ENCODE measurements at places on chromosomes 13 and 19.

DNA sequence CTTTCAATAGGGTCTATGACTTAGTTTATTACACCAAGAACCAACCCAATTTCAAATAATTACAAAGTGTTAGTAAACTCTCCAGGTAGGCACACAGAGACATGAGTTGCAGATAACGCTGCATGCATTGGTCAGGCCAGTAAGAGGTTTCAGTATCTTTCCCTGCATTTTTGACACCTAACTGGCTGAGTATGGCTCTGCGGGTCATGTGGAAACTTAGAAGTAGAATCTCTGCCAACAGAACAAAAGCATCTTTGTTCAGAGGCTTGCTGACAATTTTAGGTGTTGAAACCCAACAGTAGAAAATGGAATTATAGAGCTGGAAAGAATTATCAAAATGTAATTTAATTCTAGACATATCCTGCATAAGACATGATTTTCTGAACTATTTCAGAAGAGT lies 25.3 kb downstream of the HTR2A start:
- peak; percentile 32 for DNase-seq

GRCh38 chr13:26442541-26442940 lies 114.9 kb upstream of the WASF3 start:
- DNase-seq = peak; percentile 15

GRCh38 chr19:7456964-7457541 lies 31.8 kb downstream of the PEX11G start:
- DNase-seq = no peak

- no peak for DNase-seq
Observed at GRCh38 chr13:113116206-113116800, 6.3 kb upstream of the F10 start.

DNA sequence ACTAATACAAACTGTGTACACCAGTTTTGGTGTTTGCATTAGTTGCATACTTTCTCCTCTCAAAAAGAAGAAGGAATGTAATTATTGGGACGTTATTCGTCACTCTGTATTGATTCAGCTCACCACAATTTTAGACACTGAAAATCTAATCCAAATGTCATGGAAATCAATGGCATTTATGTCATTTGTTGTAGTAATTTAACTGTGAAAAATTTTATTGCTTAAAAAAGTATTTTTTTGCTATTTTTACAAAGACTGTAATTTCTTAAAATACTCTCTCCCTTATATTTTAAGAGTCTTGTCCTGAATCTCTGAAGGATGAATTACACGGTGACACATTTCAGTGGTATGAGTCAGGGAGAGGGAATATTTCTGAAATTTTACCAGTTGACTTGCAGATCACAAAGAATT lies 2117.6 kb downstream of the PCDH9 start:
- peak; percentile 59 for DNase-seq

DNA sequence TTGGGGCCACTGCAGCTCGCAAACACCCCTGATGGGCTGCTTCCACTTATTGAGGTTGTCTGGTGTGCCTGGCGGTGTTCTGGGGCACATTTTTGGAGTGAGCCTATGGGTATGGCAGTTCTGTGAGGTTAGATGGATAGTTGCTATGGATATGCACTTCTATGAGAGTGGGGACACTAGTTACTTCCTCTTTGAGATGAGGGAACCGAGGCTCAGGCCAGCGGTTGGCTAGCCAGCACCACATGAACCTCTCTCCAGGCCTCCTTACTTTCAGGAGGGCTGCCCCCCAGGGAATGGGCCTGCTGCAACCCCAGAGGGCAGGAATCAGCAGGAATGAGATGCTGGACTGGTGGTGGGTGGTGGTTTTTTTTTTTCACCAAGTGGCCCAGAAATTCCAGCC lies 13.5 kb upstream of the PRR19 start:
- DNase-seq = no peak

DNA sequence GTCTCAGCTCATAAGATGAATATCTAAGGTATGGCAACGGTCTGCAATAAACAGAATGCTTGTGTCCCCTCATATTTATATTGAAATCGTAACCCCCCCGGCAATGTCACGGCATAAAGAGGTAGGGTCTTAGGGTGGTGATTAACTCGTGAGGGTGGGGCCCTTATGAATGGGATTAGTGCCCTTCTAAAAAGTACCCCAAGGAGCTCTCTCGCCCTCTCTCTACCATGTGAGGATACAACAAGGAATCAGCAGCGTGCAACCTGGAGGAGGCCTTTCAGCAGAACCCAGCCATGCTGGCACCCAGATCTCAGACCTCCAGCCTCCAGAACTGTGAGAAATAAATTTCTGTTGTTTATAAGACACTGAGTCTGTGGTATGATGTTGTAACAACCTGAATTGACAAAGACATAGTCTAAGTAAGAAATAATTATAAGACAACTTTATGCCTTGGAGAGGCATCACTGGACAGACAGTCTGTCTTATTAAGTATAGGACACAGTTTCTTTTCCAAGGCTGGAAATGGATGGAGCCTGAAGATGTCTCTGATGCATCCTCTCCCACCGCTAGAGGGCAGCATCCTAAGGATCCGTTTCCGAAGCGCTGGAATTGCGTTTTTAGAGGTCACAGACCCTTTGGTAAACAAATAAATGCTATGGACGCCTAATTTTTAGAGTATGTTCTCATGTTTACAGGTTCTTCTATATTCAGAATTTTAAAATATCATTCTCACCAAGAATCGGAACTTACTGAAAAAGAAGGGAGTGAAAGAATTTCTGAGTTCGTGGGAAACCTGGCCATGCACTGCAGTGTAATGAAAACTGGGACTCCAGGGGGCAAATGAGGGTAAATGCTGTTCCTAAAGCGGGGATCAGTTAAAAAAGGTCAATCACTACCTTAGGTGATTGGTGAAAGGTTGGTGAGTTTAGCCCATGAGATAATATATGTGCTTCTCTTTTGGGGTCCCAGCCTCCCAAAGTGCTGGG lies 13.3 kb upstream of the LEUTX start:
- DNase-seq = peak; percentile 52

DNA sequence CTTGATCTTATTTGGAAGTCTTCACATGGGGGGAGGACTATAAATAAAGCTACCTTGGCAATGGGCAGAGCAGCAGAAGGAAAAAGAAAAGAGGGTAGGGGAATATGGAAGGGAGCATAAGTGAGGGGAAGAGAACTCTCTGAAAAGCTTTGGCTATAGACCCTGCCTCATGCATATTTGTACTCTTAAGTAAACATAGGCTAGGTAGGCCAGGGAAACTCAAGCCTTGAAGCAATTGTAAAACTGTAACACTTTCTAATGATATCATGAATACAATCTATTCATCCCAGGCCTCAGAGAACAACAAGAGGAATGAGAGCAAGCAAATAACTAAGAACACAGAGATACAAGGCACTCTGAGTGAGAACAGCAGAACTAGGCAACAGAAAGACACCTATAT lies 20.4 kb downstream of the MYCBP2 start:
- no peak for DNase-seq

DNA sequence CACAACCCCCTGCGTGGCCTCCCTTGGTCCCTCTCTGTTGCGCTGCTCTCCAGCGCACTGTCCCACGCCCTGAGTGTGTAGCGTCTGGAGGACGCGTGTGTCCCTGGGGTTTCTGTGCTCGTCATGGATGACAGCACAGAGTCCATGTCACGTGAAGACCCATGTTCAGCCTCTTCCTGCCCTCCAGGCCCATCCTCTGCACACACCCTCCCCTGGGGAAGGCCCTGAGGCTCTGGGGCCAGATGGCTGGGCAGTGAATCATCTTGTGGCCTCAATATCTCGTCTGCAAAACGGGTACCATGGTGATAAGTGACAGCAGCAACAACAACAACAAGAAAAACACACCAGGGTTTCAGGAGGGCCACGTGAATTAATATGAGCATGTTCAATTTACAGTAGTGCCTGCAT lies 71.5 kb upstream of the ARHGEF7 start:
- peak; percentile 33 for DNase-seq

DNA sequence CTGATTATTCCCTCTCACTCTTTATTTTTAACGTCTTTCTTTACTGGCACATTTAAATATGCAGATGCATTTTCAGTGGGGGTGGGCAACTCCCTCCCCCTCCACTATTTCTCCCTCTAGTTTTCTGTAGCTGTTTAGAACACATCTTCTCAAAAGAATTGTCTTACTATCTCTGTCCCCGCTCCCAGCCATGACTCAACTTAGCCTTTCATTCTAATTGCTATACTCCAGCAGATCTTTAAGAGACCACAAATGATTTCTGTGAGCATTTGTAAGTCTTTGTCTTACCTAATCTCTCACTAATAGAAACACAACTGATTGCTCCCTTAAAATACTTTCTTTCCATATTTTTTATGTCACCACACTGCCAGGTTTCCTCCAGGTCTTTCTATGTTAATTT lies 350.9 kb downstream of the SPRY2 start:
- DNase-seq = no peak

DNA sequence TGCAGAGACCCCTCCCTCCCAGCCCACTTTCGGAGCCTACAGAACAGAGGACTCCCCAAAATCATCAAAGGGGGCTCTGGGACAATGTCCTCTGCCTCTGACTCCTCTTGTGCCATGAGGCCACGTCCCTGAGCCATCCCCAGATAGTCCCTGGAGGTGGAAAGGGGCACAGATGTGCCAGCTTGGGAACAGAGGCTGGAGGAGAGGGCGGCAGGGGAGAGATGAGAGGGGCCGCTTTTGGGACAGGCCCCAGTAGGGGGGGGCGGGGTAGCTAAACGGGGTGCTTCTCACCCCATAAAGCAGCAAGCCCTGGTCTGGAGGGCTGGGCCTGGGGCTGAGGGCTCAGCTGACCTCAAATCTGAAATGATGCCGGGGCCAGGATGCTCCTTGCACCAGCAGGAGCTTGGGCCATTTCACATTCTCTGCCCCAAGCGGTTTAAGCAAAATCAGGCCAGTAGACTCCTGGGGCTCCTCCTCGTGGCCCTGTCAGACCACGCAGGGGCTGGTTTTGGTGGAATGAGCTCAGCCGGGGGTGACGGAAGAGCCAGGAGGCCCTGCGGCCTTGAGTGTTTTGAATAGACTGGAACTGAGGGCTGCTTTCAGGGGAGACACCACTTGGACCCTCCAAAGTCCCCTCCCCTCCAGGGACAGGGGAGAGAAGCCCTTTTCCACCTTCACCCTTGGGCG lies 27.1 kb downstream of the ONECUT3 start:
- DNase-seq = peak; percentile 33

DNA sequence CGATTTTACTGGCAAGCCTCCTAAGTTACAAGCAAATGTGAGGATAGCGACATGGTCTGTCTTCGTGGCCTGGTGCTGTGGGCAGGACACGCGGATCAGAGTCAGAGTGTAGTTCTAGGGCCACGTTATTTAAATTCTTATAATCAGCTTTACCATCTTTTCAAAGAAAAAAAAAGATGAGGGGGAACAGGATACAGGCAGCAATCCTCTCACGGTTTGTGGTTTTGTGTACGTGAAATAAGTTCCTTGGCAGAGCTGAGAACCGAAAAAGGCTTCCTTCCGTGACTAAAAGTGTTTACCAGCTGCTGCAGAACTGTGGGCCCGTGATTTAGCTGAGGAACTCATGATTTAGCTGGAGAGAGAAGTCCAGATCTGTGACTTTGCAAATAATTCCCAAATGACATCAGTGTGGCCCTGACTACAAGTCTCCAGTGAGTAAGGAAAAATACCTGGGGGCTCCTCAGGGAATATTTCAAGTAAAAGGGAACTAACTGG lies 27.2 kb downstream of the RCBTB2 start:
- DNase-seq = no peak

Measured in astrocyte of the hippocampus (primary cell).